ENCODE measurements at places on chromosomes 6 and 20.

GRCh38 chr20:31474097-31474436, 860 bp downstream of the DEFB124 start:
- DNase-seq, result no peak

DNA sequence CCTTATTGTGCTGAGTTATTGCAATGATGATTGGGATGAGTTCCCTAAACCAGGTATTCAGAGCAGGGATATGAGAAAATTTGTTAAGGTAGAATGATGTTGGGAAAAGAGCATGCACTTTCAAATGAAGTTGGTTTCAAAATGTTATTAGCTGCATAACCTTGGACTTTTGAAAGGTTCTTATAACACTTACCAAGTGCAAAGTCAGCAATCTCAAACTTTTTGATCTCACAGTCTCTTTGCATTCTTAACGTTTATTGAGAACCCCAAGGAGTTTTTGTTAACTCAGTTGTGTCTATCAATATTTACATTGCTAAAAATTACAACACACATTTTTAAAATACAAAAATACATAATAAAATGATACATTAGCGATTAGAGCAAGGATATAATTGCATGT, 802.4 kb downstream of the PHF3 start:
- DNase-seq, result no peak

- no peak for DNase-seq
Measured at GRCh38 chr20:33273117-33273851, 9.7 kb upstream of the BPIFB1 start.

GRCh38 chr6:82779041-82779440, 286.6 kb downstream of the UBE3D start:
- DNase-seq, result no peak

- DNase-seq, result no peak
Measured at GRCh38 chr20:21739682-21740081, 34.2 kb downstream of the PAX1 start.

DNA sequence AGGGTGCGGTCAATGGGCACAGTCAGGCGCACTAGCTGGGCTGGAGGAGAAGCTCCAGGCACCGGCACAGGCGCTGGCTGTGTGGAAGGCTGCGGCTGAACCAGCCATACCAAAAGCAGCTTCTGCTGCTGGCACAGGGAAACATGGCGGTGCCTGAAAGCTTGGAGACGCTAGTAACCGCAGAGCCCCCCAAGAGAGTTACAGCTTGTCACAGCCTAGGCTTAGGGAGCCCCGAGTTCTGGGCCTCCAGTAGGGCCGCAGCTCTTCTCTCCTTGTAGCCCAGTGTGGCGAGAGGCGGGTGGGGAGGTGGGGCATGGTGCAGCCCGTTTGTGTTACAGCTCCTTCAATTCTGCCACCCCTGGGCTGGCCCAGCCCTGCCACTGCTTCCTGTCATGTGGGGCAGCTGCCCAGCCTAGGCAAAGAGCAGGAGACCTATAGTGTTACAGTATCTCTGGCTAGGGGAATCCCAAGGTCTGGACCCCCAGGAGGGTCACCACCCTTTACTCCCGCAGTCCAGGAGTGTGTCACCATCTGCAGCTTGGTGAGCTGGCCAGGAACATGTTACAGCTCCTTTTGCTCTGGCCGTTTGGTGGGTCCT, 58.6 kb upstream of the MANEA start:
- DNase-seq, result no peak

GRCh38 chr6:13372076-13372475, 43.7 kb upstream of the TBC1D7 start:
- no peak for DNase-seq

All from NCI-H1436 (cell line).